Naive B cell (primary cell): ENCODE measurements at places on chromosomes 1 and 21. TPM values are rescaled to one million over a fixed set of nuclear protein-coding genes. Genes with fewer than 3 reads are reported as not detected.

DNA sequence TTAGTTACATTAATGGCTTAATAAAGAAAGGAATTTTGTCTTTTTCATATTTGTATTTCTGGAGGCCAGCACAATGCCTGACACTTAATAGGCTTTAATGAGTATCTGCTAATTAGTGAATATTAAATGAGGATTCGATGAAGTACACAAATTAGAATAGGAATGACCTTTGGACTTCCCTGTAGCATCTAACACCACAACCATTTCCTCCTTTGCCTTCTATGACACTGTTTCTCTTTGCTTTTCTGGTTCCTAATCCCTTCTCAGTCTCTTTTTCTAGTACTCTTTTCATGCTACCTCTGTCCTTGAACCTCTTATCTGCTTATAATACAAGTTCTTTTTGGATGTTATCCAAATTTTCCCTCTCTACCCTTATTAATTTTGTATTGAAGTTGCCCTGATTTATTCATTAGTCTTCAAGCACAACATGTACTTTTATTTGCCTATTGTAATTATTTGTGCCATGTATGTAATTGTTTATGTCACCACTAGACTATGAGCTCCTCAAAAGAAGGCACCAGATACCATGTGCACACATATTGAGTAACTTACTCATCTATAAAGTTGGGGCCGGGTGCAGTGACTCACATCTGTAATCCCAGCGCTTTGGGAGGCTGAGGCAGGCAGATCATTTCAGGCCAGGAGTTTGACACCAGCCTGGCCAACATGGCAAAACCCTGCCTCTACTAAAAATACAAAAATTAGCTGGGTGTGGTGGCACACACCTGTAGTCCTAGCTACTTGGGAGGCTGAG is 23.8 kb downstream of the RPS27 start:
- DNase-seq = no peak

DNA sequence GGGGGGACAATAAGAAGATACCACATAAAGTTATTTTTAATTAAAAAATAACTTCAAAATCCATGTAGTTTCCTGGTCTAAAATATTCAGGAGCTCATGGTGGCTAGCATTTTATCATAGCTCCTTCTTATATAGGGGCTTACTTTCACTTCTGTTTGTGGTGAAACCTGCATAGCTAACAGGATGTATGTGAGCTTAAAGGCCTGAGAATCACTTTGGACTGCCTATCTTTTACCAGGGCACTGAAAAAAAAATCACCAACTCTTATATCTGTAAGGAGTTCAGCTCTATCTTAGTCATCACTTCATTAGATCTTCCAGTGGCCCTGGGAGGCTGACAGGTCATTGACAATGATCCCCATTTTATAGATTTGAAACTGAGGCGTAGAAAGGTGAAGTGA is 21.3 kb downstream of the UROD start:
- no peak for DNase-seq

DNA sequence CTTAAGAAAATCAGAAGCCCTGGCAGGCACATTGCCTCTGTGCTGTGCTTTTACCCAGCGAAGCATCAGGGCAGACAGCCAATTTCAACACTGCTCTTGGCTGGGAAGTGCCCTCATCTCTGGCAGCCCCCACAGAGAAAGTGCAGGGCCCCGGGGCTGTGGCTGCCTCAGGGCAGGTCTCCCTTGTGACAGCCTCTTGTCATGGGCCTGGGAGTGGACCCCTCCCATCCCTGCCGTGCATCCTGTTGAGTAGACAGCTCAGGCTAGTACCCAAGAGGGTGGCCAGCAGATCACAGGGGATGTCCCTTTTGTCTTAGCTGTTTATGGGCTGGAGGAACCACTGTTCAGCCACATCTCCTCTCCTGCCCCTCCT is 23.3 kb downstream of the TTC34 start:
- DNase-seq = no peak

TBX19 gene
- polyA plus RNA-seq = 1.7 TPM

NHLH1 gene
- not detected for polyA plus RNA-seq

COL6A1 gene
- polyA plus RNA-seq = not detected
